Fibroblast of lung (primary cell): ENCODE measurements at places on chromosomes 4 and X. TPM values are rescaled to one million over a fixed set of nuclear protein-coding genes. Genes with fewer than 3 reads are reported as not detected.

GRCh38 chr4:38131371-38132091 is 171.3 kb downstream of the PTTG2 start:
- H3K36me3 ChIP-seq = peaks cover 1% of the 10 kb centered on the region
- H3K4me1 ChIP-seq = peaks cover 11% of the 10 kb centered on the region
- no peak overlapping the region for H3K4me3 ChIP-seq

DNA sequence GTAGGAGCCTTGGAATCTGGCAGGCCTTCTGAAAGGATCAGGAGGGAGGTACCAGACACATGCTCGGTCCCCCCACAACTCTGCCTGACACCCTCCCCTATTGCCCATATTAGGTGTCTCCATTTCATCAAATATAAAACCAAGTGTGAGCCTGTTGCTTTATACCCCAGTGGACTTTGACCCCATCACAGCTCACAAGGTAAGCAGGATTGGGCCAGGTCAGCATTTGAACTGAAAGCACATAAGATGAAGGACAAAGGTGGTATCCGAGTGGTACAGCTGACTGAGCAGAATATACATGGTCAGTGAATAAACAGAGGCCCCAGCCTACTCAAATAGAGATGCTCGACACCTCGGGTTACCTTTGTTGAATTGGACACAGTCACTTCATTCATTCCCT is 20.0 kb downstream of the SLC25A43 start:
- H3K4me3 ChIP-seq = no peak overlapping the region
- no peak overlapping the region for H3K27ac ChIP-seq
- no peak for DNase-seq
- no peaks in the 10 kb centered on the region for H3K4me1 ChIP-seq
- H3K36me3 ChIP-seq = no peaks in the 10 kb centered on the region
- H3K27me3 ChIP-seq = no peaks in the 10 kb centered on the region

NSUN7 gene
- polyA plus RNA-seq = not detected in 2 replicates

ARMCX4 gene
- polyA plus RNA-seq = 3.0 and 3.4 TPM in 2 replicates

SH3D19 gene
- polyA plus RNA-seq = 41.3 and 53.0 TPM in 2 replicates

FANCB gene
- polyA plus RNA-seq = 1.5 and 3.1 TPM in 2 replicates
